ENCODE measurements at places on chromosomes 13 and 19. TPM values are rescaled to one million over a fixed set of nuclear protein-coding genes. Genes with fewer than 3 reads are reported as not detected.

KRTDAP gene
- total RNA-seq: not detected

GRCh38 chr13:34391076-34391475, 551.0 kb upstream of the NBEA start:
- no peak for DNase-seq
- no peaks in the 10 kb centered on the region for H3K36me3 ChIP-seq
- no peaks in the 10 kb centered on the region for H3K4me1 ChIP-seq
- H3K4me3 ChIP-seq: no peak overlapping the region
- no peak overlapping the region for H3K27ac ChIP-seq
- H3K27me3 ChIP-seq: no peaks in the 10 kb centered on the region

GRCh38 chr19:35736913-35737886, 5.1 kb downstream of the IGFLR1 start:
- peaks cover 11% of the 10 kb centered on the region for H3K36me3 ChIP-seq
- no peak overlapping the region for H3K4me3 ChIP-seq
- no peak for DNase-seq
- no peak overlapping the region for H3K27ac ChIP-seq

SMIM44 gene
- total RNA-seq: not detected

DNA sequence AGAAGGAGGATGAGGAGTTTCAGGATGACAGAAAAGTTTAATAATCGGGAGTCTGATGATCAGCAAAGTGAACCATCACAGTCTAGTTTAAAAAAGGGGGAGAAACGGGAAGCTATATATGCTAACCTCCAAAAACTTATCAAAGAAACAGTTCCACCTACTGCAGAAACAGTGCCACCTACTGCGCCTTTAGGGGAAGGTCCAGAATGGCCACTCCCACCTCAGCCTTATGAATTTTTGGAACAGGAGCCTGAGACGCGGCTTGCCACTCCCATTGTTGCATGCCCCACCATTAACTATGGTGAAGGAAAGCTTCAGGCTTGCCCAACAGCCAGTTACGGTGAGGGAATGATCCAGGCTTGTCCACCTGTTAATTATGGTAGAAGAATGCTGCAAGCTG, 929.0 kb downstream of the SLITRK6 start:
- DNase-seq: no peak
- H3K4me3 ChIP-seq: no peak overlapping the region
- no peaks in the 10 kb centered on the region for H3K4me1 ChIP-seq

C19orf47 gene
- 12.9 TPM for total RNA-seq

- H3K4me1 ChIP-seq: no peaks in the 10 kb centered on the region
- H3K4me3 ChIP-seq: peak overlapping the region; percentile 82
- H3K36me3 ChIP-seq: no peaks in the 10 kb centered on the region
- no peaks in the 10 kb centered on the region for H3K27me3 ChIP-seq
- peak overlapping the region; percentile 98 for H3K27ac ChIP-seq
Measured at GRCh38 chr19:15837221-15837731, 21.8 kb upstream of the OR10H1 start.

C19orf33 gene
- 43.9 TPM for total RNA-seq

SPACA4 gene
- not detected for total RNA-seq

DNA sequence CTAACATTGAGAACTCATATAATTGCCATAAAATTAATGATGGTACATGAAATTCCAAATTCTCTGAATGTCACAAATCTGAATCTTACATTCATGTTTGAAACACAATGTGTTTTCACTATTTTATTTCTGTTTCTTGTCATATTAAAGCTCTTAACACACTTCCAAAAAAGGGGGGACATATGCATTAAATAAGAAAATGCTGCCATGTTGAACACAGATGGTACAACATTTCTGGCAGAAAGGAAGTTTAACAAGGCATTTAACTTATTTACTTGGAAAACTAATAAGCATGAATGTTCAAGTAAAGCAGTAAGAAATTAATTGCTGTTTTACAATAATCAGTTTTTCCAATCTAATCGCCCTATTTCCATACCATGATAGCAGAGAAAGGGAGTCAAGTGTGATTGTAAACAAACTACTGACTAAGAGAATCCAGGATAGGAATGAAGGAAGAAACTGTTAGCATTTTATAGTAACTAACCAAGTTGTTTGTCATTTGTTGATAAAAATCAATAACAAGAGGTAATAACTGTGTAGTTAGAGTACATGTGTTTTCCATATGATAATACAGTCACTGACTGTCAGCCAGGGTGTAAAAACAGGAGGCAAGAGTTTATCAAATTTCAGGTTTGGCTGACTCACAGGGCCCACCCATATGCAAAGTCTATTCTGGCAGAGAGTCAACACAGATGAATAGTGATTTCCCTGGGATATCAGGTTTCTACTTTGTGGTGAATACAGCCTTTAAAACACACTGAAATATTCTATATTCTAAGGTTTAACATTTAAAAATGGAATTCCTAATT, 5.7 kb upstream of the FOXO1 start:
- no peak for DNase-seq
- H3K4me3 ChIP-seq: no peak overlapping the region
- H3K27ac ChIP-seq: no peak overlapping the region

SYCN gene
- not detected for total RNA-seq

GRCh38 chr19:4929186-4929585, 19.9 kb downstream of the UHRF1 start:
- no peaks in the 10 kb centered on the region for H3K4me1 ChIP-seq
- no peaks in the 10 kb centered on the region for H3K36me3 ChIP-seq
- no peak for DNase-seq
- no peak overlapping the region for H3K4me3 ChIP-seq
- no peak overlapping the region for H3K27ac ChIP-seq

WDR88 gene
- total RNA-seq: not detected

- DNase-seq: no peak
- no peak overlapping the region for H3K27ac ChIP-seq
- H3K27me3 ChIP-seq: no peaks in the 10 kb centered on the region
Measured at GRCh38 chr19:35288906-35289305, 3.1 kb upstream of the MAG start.

DNA sequence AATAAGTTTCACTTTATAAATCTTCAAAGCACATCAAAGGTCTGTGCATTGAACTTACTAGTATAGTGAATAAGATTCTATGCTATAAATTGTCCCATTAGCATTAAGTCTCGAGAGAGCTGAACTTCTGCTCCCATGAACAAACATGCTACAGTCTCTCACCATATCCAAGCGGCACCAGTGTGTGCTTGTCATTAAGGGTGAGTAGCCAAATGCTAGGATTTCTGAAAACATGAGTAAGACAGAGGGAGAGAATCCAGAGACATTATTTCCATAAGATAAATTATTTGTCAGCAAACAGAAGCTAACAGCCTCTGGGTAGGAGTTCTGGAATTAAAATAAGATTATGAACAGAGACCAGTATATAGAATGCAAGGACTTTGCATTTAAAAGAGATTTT, 2882.5 kb downstream of the PCDH9 start:
- no peaks in the 10 kb centered on the region for H3K27me3 ChIP-seq
- no peak for DNase-seq
- H3K36me3 ChIP-seq: no peaks in the 10 kb centered on the region
- H3K4me1 ChIP-seq: no peaks in the 10 kb centered on the region
- no peak overlapping the region for H3K4me3 ChIP-seq
- H3K27ac ChIP-seq: no peak overlapping the region

- H3K27me3 ChIP-seq: no peaks in the 10 kb centered on the region
Measured at GRCh38 chr13:97477844-97478243, 43.9 kb downstream of the RAP2A start.

DNA sequence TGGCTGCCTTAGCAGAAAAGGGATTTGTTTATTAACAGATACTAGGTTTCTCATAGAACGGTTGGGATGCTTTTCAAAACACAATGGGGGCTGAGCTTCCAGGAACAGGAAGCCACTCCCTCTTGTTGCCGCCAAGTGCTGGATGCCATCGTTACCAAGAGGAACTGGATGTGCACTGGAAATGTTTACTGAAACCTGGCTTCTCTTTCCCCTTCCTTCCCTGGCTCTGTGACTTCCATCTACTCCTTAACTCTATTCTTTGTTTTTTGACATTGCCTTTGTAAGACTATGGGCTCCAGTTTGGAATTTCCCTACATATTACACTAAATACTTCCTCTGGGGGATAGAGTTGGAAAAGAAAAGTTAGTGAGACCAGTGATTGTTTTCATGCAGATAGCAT, 11.7 kb upstream of the KL start:
- no peaks in the 10 kb centered on the region for H3K4me1 ChIP-seq
- H3K4me3 ChIP-seq: no peak overlapping the region
- H3K27me3 ChIP-seq: no peaks in the 10 kb centered on the region
- DNase-seq: peak; percentile 57

OSCAR gene
- total RNA-seq: 5.1 TPM

- peak; percentile 28 for DNase-seq
- H3K4me1 ChIP-seq: no peaks in the 10 kb centered on the region
- H3K36me3 ChIP-seq: no peaks in the 10 kb centered on the region
Measured at GRCh38 chr19:35264268-35265125, 4.3 kb upstream of the USF2 start.

- no peaks in the 10 kb centered on the region for H3K36me3 ChIP-seq
- no peaks in the 10 kb centered on the region for H3K27me3 ChIP-seq
- no peak overlapping the region for H3K4me3 ChIP-seq
- no peak for DNase-seq
Measured at GRCh38 chr13:32423592-32423991, 4.3 kb downstream of the N4BP2L1 start.

Data from kidney (tissue), 22 donors.